ENCODE measurements at places on chromosomes 11 and 22. TPM values are rescaled to one million over a fixed set of nuclear protein-coding genes. Genes with fewer than 3 reads are reported as not detected.

TSSK2 gene
- not detected for polyA plus RNA-seq

KBTBD3 gene
- polyA plus RNA-seq = 8.3 TPM

CEND1 gene
- polyA plus RNA-seq = 0.28 TPM

BEST1 gene
- polyA plus RNA-seq = 5.3 TPM

GUCY1A2 gene
- 3.2 TPM for polyA plus RNA-seq

SERHL2 gene
- polyA plus RNA-seq = 8.6 TPM

DEPDC5 gene
- 18.3 TPM for polyA plus RNA-seq

SIK3 gene
- 50.9 TPM for polyA plus RNA-seq

SMIM38 gene
- polyA plus RNA-seq = 0.52 TPM

OR5L2 gene
- polyA plus RNA-seq = not detected

TOB2 gene
- polyA plus RNA-seq = 55.6 TPM

UQCR10 gene
- 154 TPM for polyA plus RNA-seq

DAGLA gene
- polyA plus RNA-seq = 3.9 TPM

CYP2D6 gene
- 2.2 TPM for polyA plus RNA-seq

IRAG1 gene
- 10.3 TPM for polyA plus RNA-seq

APOA5 gene
- not detected for polyA plus RNA-seq

TRPM5 gene
- polyA plus RNA-seq = 3.0 TPM

OR2AT4 gene
- 0.06 TPM for polyA plus RNA-seq

MMP27 gene
- not detected for polyA plus RNA-seq

MTMR2 gene
- 63.1 TPM for polyA plus RNA-seq

CACNA1I gene
- polyA plus RNA-seq = 0.05 TPM

IRF7 gene
- polyA plus RNA-seq = 15.4 TPM

KCNJ11 gene
- polyA plus RNA-seq = 2.8 TPM

IL18BP gene
- polyA plus RNA-seq = 6.7 TPM

OR9Q1 gene
- polyA plus RNA-seq = not detected

LDHAL6A gene
- 1.1 TPM for polyA plus RNA-seq

Measured in left renal cortex interstitium (tissue), 4 donors.